ENCODE measurements at places on chromosomes 11 and 22.

DNA sequence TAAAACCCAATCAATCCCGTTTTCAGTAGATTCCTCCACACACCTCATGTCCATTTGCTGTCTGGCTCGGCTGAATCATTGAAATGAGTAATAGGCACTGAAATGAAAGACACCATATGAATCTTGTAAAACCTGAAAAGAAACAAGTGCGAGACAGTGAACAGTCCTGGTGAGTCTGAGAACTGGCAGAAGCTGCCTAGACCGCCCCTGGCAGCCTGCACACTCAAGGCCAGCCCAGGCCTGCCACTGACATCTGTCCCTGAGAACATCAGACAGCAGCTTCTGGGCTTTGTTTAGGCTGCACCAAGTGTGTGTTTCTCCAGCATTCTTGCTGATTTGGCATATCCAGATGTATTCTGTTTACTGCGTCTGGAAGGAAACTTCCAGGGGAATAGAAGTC lies 44.8 kb downstream of the ENDOD1 start:
- peak; percentile 83 for DNase-seq

DNA sequence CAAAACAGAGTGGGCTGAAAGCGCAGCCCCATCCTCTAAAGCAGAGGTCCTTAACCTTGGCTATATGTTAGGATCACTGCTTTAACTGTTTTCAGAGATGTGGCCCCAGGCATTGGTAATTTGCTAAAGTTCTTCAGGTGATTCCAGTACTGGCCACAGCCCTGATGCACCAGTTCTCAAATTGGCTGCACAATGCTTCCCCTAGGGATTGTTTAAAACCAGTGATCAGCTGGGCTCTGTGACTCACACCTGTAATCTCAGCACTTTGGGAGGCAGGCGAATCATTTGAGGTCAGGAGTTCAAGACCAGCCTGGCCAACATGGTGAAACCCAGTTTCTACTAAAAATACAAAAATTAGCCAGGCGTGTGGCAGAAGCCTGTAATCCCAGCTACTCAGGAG lies 8.4 kb upstream of the IRAG1 start:
- DNase-seq = no peak

- peak; percentile 45 for DNase-seq
These were observed 21.7 kb downstream of the SLC43A1 start for GRCh38 chr11:57493507-57494503.

DNA sequence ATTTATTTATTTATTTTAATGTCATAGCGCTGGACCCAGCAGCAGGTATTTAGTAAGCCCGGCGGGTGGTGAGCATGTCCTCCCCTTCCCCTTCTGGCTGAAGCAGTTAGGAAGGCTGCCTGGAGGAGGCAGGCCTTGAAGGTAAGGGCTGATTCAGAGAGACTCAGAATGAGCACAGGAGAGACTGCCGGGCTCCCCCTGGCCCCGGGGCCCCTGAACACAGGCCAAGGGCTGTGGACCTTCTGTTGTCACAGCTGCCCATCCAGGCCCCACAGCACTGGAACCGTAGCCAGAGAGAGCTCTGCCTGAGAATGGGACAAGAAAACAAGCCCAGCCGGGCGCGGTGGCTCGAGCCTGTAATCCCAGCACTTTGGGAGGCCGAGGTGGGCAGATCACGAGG lies 52.8 kb downstream of the KCNJ4 start:
- DNase-seq = no peak

GRCh38 chr11:8056810-8057463 lies 24.1 kb upstream of the TUB start:
- no peak for DNase-seq
